ENCODE measurements at places on chromosomes 1 and 21. TPM values are rescaled to one million over a fixed set of nuclear protein-coding genes. Genes with fewer than 3 reads are reported as not detected.

COG2 gene
- polyA plus RNA-seq: 35.1 TPM

- DNase-seq: no peak
Observed at GRCh38 chr21:31130821-31131220, 92.5 kb upstream of the KRTAP19-8 start.

DNA sequence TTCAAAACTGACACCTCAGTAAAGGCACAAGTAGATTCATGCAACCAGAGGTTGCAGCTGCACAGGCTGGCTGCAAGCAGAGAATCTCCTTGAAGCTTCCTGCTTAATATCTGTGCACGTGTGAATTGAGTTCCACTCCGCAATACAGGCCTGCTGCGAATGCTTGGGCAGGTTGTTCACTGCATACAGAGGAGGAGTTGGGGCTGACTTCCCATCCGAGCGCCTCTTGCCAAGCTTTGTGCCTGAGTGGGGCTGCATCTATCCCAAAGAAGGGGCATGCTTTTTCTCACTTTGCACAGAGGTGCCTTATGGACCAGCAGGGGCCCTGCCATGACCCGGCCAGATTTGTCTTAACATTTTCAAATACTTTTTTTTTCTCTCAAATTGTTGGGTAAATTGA is 17.9 kb upstream of the PADI1 start:
- DNase-seq: no peak

OR2T5 gene
- not detected for polyA plus RNA-seq

DNA sequence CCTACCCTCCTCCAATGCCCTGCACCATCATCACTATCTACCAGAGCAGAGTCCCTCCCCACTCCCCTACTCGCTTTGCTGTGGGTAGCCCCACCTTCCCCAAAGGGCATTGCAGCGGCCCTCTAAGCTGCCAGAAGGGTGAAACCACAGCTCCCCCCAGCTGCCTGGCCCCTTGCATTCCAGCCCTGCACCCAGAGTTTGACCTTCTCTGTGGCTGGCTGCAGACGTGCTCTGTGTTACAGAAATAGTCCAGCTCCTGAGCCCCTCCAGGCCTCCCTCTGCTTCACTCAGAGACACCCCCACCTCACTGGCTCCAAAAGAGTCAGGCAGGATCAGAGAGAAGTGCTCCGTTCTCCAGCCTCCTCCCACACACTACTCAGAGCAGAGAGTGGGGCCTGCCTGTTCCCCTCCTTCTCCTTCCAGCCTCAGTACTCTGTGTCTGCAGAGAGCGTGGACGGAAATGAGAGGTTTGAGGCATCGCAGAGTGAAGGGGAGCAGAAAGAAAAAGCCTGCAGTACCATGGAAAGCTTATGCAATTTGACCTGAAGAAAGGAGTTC is 63.2 kb downstream of the PLEKHA6 start:
- DNase-seq: no peak

GRCh38 chr1:171801487-171801891 is 20.0 kb downstream of the METTL13 start:
- DNase-seq: peak; percentile 24

DNA sequence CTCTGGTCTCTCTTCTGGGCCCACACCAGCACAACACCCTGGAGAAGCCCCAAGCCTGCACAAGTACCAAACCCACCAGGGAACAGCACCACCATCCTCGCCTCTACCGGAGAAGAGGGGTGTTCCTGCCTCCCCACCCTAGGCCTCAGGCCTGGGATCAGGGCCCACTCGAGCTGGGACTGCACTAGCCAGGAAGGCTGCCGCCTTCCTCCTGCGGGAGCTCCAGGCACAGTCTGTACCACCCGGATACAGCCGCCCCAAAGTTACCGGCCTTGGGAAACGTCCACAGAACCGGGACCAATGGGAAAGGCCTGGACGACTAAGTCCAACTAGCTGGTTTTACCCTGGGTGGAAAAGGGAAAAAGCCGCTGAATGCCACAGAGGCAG is 3.4 kb downstream of the TAL1 start:
- no peak for DNase-seq

ZNF648 gene
- 0.32 TPM for polyA plus RNA-seq

DNA sequence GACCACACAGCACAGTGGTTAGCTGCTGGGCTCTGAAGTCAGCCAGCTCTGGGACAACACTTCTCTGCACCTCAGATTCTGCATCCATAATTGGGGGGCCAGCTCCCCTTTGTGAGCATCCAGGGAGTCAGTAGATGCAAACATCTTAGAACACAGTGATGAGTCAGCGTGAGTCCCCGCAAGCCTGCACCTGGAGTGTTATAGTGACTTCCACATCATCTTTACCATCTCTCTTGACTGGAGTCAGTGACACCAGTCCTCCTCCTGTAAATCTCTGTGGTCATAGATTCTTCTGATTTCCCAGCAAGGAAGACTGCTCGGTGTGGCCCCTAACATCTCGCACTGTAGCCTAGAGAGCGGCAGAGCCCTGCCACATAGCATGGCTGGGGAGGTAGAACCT is 13.9 kb upstream of the EDN2 start:
- DNase-seq: no peak

PTPRU gene
- polyA plus RNA-seq: 8.9 TPM

DNA sequence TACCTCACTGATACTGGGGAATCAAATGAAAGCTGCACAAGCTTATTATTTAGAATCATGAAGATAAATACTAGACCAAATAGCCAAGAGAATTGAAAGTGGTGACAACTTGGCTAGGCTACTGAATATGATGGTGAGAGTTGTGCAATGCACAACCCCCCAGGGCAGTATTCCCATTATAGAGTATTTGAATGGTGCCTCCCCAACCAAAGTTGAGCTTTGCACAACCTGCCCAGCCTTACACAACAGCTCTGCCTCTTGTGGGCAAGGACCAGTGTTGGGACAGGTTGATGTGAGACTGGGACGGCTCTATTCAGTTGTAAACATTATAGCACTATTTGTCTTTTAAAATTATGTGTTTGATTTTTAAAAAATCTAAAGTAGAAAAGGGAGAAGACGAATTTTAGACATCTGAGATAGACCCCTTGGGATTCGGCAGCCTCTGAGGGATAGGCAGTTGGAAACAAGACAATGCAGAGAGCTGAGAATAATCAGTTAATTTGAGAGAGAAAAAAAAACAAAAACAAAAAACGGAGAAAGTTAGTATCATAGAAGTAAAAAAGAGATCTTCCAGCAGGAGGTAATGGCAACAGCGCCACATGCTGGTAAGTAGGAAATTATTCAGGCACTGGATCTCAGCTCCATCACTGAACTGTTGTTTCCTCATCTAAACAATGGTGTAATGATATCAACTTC is 91.0 kb upstream of the KCNA3 start:
- no peak for DNase-seq

CERS2 gene
- polyA plus RNA-seq: 277 TPM

DNA sequence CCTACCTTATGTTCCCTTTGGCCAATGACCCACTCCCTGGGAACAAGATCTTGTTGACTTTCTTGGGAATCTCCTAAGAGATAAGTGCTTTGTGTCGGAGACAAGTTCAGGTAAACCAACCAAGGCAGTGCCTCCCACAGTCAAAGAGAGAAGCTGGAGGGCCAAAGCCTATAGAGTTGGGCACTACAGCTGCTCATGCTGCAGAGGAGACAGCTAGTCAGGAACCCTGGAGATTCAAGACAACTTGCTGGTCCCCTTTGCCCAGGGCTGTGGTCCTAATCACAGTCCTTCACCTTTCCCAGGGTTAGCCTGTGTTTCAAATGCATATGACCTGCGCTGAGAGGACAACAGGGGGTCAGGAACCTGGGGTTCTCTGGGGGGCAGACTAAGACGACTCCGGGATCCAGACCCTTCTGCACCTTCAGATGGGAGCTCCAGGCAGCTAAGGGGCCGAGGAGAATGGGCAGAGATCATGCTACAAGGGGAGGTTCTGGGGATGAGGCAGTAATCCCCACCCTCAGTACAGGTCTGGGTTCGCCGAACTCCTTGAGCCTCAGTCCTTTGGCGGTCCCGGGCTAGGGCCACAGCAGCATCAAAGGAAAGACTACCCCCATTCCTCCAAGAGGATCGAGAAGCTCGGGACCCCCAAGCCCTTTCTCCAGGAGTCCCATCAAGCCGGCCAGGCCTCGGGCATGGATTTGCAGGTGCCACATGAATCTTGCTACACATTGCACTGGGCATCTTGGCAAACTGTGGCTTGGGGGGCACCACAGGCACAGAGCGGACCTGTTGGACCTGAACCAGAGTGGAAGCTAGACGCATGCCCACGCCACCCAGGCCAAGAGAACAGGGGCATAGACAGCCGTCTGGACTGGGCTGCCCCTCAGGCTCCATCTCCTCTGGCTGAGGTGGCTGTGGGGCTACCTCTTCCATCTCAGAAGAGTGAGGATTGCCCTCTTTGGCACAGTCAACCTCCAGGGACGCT is 2.0 kb upstream of the USF1 start:
- no peak for DNase-seq

DNA sequence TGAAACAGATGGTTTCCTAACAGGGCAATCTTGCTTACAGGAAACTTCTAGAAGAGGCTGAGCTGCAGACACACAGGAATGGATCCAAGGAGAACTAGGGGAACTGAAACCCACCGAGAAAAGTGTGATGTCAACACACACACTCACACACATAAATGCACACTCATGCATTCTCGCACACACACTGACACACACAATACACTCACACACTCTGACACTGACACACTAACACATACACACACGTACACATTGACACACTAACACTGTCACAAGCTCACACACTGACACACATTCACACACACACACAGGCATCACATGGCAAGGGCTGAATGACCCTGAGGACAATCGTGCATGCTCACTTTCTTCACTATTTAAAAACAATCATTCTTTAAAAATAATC is 142.7 kb downstream of the NPHP4 start:
- DNase-seq: no peak

FCRL4 gene
- polyA plus RNA-seq: not detected

KANK4 gene
- 19.6 TPM for polyA plus RNA-seq

DNA sequence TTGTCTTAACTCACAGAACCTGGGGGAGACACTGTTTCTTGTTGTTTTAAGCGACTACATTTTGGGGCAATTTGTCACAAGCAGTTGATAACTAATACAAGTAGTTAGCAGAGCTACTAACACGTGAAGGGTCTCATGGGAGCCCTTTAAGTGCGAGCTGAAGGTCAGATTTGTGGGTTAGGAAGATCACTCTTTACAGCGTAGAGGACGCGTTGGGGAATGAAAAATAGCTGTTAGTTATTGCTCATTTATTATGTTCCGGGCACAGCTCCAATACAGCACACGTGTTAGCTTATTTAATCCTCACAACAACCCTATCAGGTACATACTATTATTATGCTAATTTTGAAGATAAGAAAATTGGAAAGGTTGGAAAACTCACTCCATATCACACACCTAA is 95.9 kb downstream of the ACTL8 start:
- no peak for DNase-seq

MPL gene
- polyA plus RNA-seq: 0.72 TPM

DNA sequence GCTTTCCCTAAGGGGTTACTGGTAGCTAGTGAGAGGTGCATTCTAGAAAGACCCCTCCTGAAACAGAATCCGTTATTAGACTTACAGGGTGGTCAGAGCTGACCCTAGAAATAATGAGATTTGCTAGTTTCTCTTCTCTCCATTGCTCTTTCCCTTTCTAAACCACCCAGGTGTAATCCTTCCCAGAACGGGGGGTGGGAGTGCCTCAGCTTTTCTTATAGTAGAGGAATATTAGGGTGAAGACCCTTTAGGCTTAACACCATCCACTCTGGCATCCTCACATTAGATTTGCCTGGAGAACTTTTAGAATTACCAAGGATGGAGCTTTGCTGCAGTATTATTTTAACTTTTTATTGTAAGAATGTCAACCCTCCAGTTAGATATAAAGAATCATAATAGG is 49.4 kb downstream of the CAPN9 start:
- no peak for DNase-seq

RBP7 gene
- 17.0 TPM for polyA plus RNA-seq

Data from left renal pelvis (tissue), 4 donors.